ENCODE measurements at places on chromosomes 16 and 17.

GRCh38 chr16:24524855-24525677, 14.3 kb upstream of the RBBP6 start:
- no peak for DNase-seq

- DNase-seq = no peak
Observed at GRCh38 chr17:29050176-29050575, 7.2 kb downstream of the PIPOX start.

- DNase-seq = no peak
Observed at GRCh38 chr16:74107795-74108610, 188.6 kb upstream of the PSMD7 start.

DNA sequence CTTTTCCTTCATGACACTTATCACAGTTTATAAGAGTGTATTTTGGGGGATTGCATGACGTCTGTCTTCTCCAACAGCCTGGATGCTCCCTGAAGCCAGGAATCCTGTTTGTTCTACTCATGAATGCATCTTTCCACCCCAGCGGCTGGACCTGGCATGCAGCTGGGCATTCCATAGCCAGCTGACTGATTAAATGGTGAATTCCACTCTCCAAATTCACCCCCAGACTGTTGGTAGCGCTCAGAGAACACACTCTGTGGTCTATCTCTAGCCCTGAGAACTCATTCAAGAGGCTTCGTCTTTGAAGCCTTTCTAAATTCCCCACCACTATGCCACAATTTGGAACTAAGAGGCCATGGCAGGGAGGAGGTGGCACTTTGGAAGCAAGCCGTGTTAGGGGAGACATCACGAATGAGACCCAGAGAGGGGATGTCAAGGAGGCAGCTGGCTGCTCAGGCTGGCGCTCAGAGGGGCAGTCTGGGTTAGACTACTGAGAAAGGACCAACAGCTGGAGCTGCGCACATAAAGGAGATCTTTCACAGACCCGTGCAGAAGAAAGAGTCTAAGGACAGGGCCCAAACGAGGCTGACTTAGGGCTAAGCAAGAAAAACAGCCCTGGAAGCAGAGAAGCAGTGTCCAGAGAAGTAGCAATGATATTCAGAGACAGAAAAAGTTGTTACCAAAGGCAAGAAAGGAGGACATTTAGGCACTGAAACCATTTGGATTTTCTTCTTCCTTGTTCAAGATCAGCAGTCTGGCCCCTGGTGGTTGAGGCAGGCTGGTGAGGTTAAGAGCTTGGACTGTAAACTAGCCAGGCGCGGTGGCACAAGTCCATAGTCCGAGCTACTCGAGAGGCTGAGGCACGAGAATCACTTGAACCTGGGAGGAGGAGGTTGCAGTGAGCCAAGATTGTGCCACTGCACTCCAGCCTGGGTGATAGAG, 42.4 kb upstream of the ZNF629 start:
- no peak for DNase-seq

GRCh38 chr16:88681709-88682451, 4.4 kb downstream of the SNAI3 start:
- DNase-seq = peak; percentile 85

DNA sequence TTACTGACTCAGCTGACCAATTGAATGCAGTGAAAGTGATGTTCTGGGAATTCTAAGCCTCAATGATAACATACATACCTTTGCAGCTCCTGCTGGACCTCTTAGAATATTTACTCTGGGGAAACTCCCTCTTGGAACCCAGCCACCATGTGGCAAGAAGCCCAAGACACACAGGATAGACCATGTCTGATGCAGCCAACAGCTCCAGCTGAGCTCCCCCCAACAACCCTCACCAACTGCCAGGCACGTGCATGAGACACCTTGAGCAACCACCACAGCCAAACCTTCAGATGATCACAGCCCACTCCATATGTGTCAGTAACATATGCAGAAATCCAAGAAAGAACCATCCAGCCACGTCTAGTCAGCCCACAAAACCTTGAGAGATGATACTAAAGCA, 53.0 kb downstream of the XYLT1 start:
- DNase-seq = no peak

DNA sequence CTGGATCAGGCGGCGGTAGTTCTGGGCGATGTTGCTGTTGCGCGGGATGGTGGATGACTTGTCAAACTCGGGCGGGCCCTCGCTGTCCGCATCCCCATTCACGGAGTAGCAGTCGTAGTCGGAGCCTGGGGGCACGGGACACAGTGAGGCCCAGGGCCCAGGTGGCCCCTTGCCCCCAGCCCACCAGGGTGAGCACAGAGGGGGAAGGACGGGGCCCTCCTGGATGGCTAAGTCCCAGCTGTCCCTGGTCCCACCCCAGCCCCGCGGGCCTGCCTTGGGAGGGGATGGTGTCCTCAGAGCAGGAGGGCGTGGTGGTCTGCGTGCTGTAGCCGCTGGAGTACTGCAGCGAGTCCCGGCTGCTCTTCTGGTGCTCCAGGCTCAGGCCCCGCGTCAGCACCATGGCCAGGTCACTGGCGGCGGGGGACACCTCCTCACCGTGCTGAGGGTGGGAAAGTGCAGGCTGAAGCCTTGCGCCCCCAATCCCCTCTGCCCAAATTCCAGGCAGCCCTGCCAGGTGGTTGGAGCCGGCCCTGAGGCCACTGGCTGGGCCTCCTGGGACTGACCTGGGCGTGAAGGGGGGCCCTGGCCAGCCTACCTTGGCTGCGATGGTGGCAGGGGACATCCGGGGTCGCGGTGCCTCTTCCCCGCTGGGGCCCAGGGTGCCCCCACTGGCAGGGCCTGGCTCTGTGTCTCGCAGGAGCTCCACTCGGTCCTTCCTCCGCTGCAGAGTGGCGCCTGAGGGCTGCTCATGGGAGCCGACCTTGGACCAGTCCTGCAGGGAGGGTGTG, 18.2 kb downstream of the IL34 start:
- DNase-seq = no peak

Data from bone marrow (tissue), 2 donors.